ENCODE measurements at places on chromosomes 7 and 10.

GRCh38 chr10:124595143-124595883 is 133.7 kb downstream of the LHPP start:
- DNase-seq = no peak

DNA sequence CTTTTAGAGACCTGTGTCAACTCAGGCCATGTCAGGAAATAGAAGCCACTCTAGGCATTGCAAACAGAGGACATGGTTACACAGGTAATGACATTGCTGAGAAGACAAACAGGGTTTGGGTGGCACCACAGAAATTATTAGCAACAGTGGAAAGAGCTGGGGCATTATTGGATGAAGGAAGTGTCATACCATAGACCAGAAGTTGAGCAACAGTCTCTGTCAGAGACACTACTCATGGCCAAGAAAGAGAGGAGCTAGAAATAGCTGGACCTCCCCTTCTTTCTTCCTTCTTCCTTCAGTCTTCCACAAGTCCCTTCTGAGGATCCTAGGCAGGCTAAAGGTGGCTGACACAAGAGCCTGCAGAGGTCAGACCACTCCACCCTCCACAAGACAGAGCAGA is 4.2 kb upstream of the LIPA start:
- no peak for DNase-seq

- no peak for DNase-seq
These were observed 28.1 kb upstream of the RPA3 start for GRCh38 chr7:7746458-7746857.

DNA sequence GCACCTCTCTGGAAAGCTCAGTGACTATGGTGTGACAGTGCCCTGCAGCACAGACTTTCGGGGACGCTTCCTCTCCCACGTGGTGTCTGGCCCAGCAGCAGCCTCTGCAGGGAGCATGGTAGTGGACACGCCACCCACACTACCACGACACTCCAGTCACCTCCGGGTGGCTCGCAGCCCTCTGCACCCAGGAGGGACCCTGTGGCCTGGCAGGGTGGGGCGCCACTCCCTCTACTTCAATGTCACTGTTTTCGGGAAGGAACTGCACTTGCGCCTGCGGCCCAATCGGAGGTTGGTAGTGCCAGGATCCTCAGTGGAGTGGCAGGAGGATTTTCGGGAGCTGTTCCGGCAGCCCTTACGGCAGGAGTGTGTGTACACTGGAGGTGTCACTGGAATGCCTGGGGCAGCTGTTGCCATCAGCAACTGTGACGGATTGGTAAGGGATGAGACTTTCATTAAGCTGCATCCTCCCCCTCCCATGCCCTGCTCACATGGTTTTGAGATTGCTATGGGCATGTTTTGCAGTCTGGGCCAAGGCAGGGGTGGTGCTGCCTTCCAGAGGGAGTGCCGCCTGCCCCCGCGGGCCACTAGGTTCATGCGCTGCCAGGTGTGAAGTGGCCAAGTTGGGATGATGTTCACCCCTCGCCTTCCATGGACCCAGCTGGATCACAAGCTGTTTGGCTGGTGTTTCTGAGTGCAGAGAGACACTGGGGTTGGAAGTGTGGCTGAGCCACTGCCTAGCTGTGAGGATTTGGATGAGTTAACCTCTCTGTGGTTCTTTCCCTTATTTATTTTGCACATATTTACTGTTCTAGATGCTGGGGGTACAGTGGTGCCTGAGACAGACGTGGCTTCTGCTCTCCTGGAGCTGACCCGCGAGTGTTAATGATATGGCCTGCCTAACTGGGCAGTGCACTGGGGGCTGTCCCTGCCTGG is 2.5 kb downstream of the ADAMTS14 start:
- DNase-seq = no peak

DNA sequence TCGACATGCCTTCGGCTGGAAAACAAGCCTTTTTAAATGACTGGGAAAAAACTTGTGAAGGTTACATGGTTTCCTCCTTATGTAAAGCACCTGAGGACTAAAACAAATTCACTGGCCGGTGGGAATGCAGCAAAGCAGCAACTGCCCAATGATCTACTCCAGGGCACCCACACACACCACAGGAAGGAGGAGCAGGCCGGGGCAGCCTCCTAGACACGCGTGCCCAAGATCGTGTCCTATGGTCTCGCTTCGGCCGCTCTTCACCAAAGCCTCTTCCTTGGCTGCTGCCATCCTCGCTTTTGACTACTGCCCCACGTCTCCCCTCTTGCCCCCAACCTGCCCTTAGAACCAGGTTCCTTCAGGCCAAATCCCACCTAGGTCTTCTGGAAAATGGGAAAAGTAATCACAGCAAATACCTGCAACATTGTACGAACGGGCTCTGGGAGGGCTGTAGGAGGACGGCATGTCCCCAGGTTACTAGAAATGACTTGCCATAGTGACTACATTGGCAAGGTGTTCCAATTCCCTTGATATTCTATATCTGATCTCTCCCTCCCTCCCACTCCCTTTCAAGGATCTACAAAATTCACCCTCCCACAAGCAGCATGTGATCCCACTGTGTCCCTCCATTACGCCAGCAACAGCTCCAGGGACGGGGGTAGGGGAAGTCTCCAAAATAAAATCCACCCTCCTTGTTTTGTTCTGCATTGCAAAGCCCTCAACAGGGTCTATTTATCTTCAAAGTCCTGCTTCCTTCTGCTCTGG is 84.9 kb downstream of the RNF216 start:
- no peak for DNase-seq

DNA sequence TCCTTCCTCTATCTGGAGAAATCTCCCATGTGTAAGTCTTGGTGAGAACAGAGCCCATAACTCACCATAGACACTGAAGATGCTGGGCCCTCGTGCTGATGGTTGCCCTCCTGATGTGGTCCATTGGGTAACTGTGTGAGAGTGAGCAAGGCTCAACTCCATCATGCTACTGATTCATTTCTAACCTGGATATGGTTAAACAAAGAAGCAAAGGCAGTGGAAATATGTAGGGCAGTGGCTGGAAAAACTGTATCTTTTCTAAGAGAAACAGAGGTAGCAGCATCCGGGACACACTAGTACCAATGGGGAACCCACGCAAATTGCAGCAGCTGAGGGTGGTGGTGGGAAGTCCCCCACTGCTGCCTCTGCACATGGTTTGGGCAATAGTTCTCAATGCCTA is 221.7 kb downstream of the KLF6 start:
- DNase-seq = no peak

GRCh38 chr10:23345861-23346260 is 1.3 kb upstream of the C10orf67 start:
- DNase-seq = no peak

GRCh38 chr7:42283553-42283952 is 46.5 kb upstream of the GLI3 start:
- DNase-seq = no peak

DNA sequence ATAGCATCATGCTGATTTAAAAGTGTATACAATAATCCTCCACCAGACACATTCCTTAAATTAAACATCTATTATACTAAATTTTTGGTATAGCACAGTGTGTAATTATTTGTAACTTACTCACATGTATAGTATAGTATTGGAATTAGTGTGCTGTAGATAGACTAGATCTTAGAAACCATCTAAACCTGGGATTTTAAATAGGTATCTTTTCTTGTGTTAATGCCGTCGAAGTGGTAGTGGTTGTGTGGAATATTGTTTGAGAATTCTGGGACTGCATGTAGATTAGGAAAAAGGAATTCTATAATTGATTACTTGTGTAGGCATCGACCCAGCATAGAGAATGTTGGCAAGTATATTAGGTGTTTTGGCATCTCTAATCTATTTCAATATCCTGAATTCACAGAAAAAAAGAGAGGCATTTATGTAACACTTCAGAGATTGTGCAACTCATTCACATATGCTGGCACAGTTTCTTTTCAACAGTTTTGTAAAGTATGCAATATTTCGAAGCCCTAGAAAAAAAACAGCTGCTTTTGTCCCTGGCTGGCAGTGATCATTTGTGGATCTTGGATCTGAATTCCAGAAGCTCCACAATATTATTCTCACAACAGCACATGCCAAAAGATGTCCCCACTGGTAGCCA is 145.5 kb upstream of the AGR3 start:
- DNase-seq = no peak

DNA sequence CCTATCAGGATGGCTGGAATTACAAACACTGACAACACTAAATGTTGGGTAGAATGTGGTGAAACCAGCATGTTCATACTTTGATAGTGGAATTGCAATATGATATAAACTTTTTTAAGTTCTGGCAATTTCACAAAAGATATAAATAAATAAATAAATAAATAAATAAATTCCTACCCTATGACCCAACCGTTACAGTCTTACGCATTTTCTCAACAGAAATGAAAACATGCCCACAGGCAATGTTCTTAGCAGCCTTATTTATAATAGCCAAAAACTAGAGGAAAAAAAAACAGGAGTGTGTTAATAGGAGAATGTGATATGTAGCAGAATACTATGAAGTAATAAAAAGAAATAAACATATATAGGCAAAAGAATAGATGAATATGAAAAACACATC is 318.9 kb downstream of the IPMK start:
- DNase-seq = no peak

DNA sequence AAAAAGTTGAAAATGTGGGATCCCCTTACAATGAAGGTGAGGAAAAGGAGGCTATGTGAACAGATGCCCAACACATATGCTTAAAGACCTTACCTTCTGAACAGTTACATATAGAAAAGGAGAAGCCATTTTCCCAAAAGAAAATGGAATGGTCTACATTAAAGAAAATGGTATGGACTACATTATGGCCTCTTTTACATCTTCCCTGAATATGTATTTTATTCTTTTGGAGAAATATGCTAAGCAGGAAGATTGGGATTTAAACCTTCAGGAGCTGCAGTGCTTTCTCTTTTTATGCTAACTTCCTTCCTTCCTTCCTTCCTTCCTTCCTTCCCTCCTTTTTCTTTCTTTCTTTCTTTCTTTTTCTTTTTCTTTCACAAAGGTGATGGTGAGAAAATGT is 155.4 kb downstream of the SEC23IP start:
- no peak for DNase-seq

GRCh38 chr7:38674513-38674912 is 43.3 kb upstream of the AMPH start:
- no peak for DNase-seq

DNA sequence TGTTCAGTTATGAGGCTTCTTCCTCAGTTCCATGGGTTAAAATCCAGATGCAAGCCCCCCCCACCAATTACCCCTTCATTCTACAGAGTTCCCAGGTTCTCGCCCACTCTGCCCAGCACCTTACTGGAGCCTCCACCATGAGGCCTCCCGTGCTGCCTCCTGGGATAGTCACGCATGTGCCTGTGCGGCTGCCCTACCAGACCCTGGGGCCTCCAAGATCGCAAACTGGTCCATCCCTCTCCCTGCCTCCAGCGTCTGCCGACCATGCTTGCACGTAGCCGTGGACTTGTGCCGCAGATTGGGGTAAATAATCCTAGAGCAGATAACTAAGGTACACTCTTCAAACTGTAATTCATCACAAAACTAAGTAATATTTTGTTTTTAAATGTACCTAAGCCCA is 611.2 kb downstream of the PTPRN2 start:
- DNase-seq = no peak

GRCh38 chr7:107810626-107811025 is 7.6 kb upstream of the SLC26A3 start:
- no peak for DNase-seq

All from stimulated activated CD8-positive, alpha-beta memory T cell treated with anti-CD3 and anti-CD28 coated beads, Interleukin-7, amount 100 ng/mL, for 1 hour (primary cell).